HL-60 (cell line): ENCODE measurements at places on chromosomes 12 and 14.

GRCh38 chr14:71523630-71524319 lies 408.5 kb upstream of the RGS6 start:
- no peak for DNase-seq

DNA sequence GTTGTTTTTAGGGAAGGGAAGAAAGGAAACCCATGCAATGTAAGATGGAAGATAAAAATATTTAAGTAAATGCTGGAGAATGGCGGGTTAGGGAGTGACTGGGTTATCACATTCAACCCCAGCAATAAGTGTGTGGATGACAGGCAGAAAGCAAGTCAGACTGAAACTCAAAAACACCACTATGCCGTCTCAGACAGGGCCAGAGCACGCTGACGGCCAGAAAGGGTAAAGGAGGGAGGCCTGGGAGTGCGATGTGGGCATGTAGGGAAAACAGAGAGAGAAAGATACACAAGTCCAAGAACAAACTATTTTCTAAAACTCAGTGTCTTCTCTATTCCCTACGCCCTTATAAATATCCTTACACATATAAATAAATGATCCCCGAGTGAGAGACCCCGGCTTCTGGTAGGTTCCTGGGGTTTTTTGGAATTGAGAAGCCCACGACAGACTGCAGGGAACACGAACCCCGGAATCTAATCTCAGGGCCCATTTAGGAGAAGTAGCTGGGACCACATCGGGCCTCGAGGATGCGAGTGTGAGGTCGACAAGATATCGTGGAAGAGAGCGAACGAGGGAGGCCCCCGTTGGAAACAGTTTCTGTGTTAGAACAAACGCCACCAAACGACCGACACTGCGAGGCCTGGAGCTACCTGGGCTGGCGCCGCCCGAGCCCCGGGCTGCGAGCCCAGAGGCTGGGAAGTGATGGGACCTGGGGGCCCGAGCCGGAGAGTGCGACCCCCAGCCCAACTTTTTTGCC lies 735 bp upstream of the OTX2 start:
- no peak for DNase-seq

DNA sequence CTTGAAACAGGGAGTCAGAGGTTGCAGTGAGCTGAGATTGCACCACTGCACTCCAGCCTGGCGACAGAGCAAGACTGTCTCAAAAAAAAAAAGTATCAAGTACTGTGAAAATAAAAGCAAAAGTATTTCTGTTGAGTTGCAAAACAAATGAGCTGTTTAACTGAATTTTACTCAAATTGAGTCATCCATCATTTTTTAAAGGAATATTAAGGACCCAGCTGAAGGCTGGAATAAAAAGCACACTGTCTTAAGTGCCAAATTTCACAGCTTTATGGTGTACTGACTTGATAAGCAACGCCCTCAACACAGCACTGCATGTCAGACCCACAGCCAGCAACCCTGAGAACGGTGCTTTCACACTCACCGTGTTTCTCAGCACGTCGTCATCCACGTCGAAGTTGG lies 57.9 kb downstream of the AMN start:
- DNase-seq, result no peak

- DNase-seq, result no peak
Measured at GRCh38 chr14:103676881-103677675, 38.2 kb downstream of the XRCC3 start.

GRCh38 chr14:104792101-104792884 lies 3.3 kb downstream of the AKT1 start:
- no peak for DNase-seq

GRCh38 chr14:68665131-68665530 lies 127.7 kb downstream of the ZFP36L1 start:
- no peak for DNase-seq

- no peak for DNase-seq
Measured at GRCh38 chr12:34400986-34401658, 378.8 kb downstream of the ALG10 start.
